ENCODE measurements at places on chromosomes 5 and 9.

DNA sequence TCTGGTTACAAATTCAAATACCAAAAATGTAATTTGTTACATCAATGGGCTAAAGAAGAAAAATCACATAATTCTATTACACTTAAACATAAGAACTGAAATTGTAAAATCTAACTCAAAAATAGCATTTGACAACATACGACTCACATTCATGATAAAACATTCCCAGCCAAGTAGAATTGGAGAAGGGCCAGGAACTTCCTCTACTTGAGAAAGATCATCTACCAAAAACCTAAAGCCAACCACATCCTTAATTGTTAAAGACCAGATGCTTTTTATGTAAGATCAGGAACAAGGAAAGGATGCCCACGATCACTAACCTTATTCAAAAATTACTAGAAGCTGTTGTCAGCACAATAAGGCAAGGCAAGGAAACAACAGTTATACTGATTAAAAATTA, 1819.8 kb upstream of the C9orf72 start:
- no peak for DNase-seq

DNA sequence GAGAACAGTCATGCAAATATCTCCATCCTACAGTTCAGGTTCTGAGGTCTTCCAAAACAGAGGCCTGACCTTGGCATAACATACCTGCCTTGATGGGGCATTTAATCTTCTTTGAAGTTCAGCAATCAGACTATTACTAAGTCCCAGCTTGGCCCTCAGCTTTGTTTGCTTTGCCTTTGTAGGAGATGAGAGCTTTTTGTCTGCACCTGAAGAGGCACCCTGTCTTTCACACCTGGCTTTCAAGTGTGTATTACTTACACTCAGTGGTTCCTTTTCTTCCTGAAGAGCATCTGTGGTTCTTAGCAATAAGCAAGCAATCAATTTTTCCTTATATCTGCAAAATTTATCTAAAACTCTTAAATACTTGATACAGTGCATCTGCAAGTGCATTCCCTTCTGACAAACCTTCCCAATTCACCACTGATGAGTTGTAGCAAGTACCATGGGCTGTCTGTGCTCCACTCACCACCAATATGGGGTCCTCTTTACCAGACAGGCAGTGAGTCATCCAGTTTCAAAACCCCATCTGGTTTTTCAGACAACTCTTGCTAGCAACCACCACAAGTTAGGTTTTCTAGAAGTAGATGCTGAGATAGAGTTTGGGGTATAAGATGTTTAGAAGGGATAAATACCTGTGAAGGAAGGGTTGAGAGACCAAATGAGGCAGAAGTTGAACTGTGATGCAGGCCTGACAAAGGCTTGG, 100.2 kb downstream of the HINT1 start:
- no peak for DNase-seq

DNA sequence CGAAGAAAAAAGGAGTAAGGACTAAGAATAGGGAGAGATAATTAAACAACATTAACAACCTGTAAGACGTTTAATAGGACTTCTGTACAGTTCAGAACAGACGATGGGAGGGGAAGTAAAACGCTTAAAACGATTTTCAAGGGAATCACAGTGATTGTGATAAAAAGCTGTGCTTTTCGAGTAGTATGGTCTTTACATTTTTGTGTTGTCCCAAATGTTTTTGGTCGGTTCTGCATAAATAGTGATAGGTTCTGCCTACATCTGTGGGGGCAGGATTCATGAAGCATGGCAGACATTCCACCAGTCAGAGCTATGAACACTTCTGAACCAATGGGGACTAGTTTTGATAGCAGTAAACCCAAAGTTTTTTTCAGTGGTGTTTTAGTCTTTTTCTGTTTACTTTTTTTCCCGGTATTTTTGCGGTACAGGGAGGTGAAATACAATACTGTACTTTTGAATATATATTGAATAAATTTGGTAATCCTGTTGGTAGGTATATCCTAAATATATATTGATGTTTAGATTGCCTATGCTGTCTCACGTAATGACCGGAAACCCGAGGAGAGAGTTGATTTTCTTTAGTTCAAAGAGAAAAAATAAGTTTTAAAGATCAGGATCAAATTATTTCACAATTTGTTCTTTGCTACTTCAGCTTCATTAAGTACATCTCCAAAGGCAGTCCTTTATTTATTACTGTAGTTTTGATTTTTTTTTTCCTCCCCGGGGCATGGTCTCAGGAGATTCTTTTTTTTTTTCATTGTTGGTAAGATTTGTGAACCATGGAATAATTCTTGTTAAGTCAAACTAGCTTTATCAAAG, 1.3 kb downstream of the ERBIN start:
- peak; percentile 26 for DNase-seq

DNA sequence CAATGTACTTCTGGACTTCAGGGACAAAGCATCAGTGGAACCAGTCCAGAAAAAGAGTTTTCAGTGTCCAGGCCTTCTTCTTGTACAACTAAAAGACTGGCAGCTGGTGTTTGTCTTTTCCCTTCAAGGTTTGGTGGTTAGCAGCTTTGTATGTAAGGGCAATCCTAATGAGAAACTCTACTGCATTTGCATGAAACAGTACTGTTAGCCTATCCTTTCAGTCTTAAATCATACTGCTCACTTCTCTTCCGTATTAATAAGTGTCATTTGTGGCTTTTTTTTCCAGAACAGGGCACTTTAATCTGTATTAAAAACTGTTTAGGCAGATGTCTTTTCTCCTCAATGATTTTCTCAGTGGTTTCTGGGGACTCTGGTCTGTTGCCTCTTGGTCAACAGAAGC, 48.9 kb downstream of the FAM174A start:
- DNase-seq = no peak

GRCh38 chr9:129098328-129098727, 12.3 kb downstream of the CRAT start:
- DNase-seq = no peak

GRCh38 chr5:73691302-73692080, 65.5 kb downstream of the ARHGEF28 start:
- no peak for DNase-seq

DNA sequence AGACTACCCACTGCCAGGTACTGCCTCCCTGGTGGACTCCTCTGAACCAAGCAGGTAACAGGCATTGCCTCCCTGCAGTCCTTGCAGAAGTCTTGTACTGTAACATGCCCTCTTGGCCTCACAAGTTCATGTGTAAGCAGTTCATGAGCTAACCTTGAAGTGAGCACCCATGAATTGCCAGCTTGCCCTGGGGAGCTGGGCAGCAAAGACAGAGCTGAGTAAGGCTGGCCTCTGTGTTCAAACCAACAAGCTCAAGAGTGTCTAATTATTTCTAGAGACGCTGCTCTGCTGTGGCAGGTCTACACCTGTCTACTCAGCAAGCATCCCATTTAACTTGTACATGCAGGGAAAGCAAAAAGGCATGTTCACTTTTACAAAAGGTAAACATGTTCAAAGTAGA, 113.5 kb downstream of the FEM1C start:
- no peak for DNase-seq

DNA sequence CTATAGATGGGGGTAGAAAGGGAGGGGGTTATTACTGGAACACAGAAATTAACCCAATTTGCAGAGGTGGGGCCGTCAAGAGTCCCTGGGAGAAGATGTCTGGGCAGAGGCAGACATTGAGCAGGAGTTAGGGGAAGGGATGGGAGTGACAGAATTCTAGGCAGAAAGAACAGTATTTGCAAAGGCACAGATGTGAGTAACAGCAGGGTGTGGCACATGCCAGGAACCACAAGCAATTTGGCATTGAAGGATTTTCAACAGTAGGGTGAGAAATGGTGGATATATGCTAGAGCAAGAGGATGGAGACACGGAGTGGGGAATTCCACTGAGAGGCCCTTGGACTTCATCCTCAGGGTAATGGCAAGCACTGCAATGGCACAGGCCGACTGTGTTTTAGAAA, 71.6 kb upstream of the FRRS1L start:
- DNase-seq = no peak

GRCh38 chr5:66170195-66170919, 26.3 kb downstream of the SREK1 start:
- no peak for DNase-seq

DNA sequence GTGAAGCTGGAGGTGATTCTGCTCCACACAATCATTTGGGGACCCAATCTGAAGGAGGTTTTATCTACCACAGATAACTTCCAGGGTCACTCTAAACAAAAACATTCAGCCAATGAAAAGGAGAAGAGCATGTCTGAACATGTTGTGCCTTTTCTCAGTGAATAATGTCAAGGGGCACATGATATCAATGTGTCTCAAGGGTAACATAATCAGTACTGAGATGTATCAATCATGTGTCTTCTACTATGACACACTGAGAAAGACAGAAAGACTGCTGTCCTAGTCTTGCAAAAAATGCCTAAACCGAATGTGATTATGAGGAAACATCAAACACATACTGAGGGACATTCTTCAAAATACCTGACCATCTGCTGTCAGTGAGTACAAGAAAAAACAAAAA, 25.4 kb upstream of the RASA1 start:
- no peak for DNase-seq

DNA sequence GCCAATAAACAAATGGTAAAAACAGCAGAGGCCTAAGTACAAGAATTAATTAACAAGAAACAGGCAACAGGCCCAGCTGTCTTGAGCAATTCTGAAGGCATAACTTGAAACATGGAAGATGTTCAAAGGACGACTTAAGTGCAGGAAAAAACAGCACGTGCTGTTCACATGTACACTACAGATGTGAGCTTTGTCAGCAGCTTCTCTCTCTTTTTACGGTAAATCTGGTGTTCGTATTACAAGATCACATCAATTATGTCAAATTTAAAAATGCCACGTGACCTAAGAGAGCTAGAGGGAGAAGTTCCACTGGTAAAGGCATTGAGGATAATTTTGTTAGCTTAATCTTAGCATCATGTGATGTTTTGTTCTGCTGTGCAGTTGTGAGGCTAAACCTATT, 281.1 kb downstream of the PSAT1 start:
- DNase-seq = no peak

- no peak for DNase-seq
Observed at GRCh38 chr9:121662359-121662758, 10.9 kb downstream of the DAB2IP start.

DNA sequence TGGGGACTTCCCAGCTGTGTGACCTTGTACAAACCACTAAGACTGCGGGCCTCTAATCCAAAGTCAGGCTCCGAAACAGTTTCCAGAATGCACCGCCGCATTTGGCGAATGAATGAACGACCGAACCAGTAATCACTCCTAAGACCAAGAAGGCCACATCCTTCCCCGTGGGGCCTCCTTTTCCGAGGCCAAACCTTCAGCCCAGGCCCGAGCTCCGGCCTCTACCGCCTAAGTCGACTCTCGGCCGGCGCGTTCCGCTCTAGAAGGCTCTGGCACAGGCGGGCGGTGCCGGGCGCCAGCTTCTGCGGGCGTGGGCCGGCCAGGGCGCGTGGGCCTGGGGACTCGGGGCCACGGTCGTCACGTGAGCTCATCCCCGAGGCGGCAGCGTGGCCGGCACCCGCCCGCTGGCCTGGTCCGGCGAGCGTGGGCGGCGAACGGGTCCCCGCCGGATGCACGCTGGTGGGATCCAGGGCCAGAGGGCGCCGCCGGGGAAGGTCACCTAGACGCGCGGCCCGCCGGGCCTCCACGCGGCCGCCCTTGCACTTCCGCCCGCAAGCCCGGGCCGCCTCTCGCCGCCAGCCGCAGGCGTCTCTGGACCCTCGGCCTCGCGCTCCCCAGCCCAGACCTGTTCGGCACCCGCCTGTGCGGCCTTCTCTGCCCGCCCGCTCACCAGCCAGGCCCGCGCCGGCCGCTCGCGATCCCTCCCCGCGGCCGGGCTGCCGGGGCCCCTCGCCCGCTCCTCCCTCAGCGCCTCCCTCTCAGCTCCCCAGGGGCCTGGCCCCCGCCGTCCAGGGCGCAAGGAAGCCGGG, 754 bp downstream of the VDAC1 start:
- DNase-seq = peak; percentile 74

GRCh38 chr9:111691672-111692329, 30.4 kb downstream of the GNG10 start:
- no peak for DNase-seq

- peak; percentile 87 for DNase-seq
Observed at GRCh38 chr9:126398403-126399058, 71.9 kb downstream of the MVB12B start.

GRCh38 chr9:135886147-135886981, 21.0 kb downstream of the CAMSAP1 start:
- DNase-seq = no peak

GRCh38 chr5:36378551-36378950, 76.8 kb upstream of the RANBP3L start:
- DNase-seq = no peak

GRCh38 chr5:170782438-170782837, 1.1 kb upstream of the GABRP start:
- DNase-seq = no peak

GRCh38 chr9:84669288-84670137, at the start of gene NTRK2:
Gene NTRK2 (plus strand): TSS chr9:84669729. CDS start chr9:84670749, 1,020 bp downstream.
- peak; percentile 77 for DNase-seq

GRCh38 chr9:130088051-130088450, 34.3 kb downstream of the GPR107 start:
- no peak for DNase-seq

DNA sequence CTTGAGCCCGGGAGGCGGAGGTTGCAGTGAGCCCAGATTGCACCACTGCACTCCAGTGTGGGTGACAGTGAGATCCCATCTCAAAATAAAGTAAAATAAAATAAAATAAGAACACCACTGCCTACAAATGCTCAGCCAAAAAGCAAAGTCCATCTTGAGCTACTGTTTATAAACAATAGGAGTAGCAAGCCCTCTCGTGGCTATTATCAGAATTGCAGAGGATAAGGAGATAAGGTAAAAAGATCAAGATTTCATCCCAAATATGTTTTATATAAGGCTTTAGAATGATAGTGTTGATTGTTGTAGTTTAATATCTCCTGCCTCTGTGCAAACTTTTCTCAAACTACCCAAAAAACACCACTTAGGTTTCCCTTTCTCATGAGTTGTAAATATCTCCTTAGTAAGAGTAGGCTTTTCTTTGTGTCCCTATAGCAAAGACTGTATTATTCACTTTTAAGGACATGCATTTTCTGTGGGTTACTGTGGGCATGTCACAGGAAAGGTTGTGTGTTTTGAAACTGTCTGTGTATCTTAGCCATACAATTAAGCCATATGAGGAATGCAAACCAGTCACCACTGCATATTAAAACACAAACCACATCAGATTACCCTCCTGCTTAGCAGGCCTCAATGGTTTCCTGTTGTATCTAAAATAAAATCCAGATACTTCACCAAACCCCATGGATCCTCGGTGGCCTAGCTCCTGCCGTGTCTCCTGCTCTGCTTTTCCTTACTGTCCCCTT, 31.8 kb upstream of the CKS2 start:
- no peak for DNase-seq

GRCh38 chr9:94269264-94269663, 10.2 kb downstream of the ZNF169 start:
- no peak for DNase-seq

- no peak for DNase-seq
Observed at GRCh38 chr9:119160551-119160950, 208.7 kb downstream of the BRINP1 start.

DNA sequence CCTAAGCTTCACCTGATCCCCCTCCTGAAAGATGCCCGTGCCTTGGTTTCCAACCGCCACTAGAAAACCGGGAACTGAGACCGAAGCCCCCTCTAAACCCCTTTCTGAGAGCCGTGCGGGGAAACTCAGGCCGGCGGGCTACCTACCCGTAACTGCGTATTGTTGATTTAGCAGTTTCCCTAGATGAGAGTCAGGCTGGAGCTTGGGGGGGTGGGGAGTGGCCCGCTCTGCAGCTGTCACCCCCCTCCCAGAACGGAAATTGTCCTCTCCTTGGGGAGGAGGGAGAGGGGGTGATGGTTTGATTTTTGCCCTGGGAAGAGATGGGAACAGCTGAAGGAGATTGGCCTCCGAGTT, 2.5 kb downstream of the CXXC5 start:
- DNase-seq = peak; percentile 45
